Regular cardiac myocyte (primary cell): ENCODE measurements at places on chromosomes 6 and 20. TPM values are rescaled to one million over a fixed set of nuclear protein-coding genes. Genes with fewer than 3 reads are reported as not detected.

TNFRSF6B gene
- 2.7 and 8.7 TPM in 2 replicates for total RNA-seq

RIPPLY2 gene
- total RNA-seq: not detected in 2 replicates

FOXA2 gene
- not detected in 2 replicates for total RNA-seq

TUBB2A gene
- 50.2 and 106 TPM in 2 replicates for total RNA-seq

DPPA5 gene
- total RNA-seq: not detected in 2 replicates

ZNF76 gene
- total RNA-seq: 14.1 and 14.6 TPM in 2 replicates

PPP1R14C gene
- 0.38 and 2.5 TPM in 2 replicates for total RNA-seq

CDK5RAP1 gene
- 17.2 and 23.4 TPM in 2 replicates for total RNA-seq

SLC12A5 gene
- total RNA-seq: 0.85 TPM in 1 of 2 replicates, not detected in the other

RNF217 gene
- 8.2 and 21.1 TPM in 2 replicates for total RNA-seq

C6orf52 gene
- 0.56 TPM in 1 of 2 replicates, not detected in the other for total RNA-seq

FAM184A gene
- 0.19 and 0.85 TPM in 2 replicates for total RNA-seq

GSTA3 gene
- not detected in 2 replicates for total RNA-seq

SYS1 gene
- 26.8 and 29.9 TPM in 2 replicates for total RNA-seq

LPA gene
- total RNA-seq: under 0.01 TPM in 1 of 2 replicates, not detected in the other

RSPO3 gene
- total RNA-seq: under 0.01 and 2.0 TPM in 2 replicates

SIM1 gene
- under 0.01 and 1.9 TPM in 2 replicates for total RNA-seq

SLC17A1 gene
- not detected in 2 replicates for total RNA-seq

LGSN gene
- total RNA-seq: under 0.01 TPM in 1 of 2 replicates, not detected in the other

COL10A1 gene
- under 0.01 TPM in 1 of 2 replicates, not detected in the other for total RNA-seq

GABRR2 gene
- 0.19 and 0.56 TPM in 2 replicates for total RNA-seq

REM1 gene
- total RNA-seq: 0.19 and 0.28 TPM in 2 replicates

MOCS1 gene
- 21.7 and 28.2 TPM in 2 replicates for total RNA-seq

FKBP5 gene
- 3.9 and 23.0 TPM in 2 replicates for total RNA-seq

TAGAP gene
- total RNA-seq: not detected in 2 replicates

FANCE gene
- total RNA-seq: 6.8 and 14.4 TPM in 2 replicates

TBXT gene
- total RNA-seq: not detected in 2 replicates

EDN3 gene
- total RNA-seq: not detected in 2 replicates

PLEKHG1 gene
- total RNA-seq: 0.56 and 1.5 TPM in 2 replicates

NT5E gene
- total RNA-seq: 306 and 439 TPM in 2 replicates

NRSN1 gene
- total RNA-seq: not detected in 2 replicates
